Motor neuron (in vitro differentiated cells): ENCODE measurements at places on chromosomes 11 and 22.
A peak's percentile ranks its signal among the peaks of the same experiment; 100 is the strongest.

DNA sequence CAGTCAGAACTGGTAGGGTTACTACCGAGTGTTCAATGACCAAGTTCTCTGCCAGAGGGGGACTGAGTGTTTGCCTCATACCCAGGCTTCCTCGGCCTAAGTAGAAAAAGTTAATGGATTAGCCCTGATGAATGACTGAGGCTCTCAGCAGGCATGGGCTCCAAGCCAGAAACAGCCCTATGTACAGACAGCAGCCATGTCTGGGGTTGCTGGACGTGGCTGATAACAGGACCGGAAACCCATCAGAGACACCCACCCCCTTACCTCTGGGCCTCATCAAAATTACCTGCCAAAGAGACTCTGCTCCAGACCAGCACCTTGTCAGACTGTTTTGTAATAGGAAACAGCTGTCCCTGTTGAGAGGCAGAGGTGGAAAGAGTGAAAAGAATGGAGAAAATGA, 351.4 kb downstream of the ETS1 start:
- ATAC-seq, result peak; percentile 67

DNA sequence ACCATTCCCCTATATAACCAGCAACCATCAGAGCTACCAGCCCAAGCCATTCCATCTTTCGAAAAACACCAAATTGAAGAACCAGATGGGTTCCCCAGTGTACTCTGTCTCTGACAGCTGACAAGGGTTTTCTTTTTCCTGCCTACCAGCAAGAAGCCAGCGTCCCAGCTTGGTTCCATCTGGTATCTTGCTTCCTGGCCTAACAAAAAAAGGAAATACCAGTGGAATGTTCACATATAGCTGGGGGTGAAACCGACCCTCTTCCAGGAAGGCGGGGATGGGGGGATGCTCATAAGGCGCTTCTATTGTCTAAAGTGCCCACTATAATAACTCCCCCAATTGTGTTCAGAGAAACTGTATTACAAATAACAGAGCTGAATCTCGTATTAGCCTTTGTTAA, 172.3 kb downstream of the LDLRAD3 start:
- ATAC-seq, result no peak

DNA sequence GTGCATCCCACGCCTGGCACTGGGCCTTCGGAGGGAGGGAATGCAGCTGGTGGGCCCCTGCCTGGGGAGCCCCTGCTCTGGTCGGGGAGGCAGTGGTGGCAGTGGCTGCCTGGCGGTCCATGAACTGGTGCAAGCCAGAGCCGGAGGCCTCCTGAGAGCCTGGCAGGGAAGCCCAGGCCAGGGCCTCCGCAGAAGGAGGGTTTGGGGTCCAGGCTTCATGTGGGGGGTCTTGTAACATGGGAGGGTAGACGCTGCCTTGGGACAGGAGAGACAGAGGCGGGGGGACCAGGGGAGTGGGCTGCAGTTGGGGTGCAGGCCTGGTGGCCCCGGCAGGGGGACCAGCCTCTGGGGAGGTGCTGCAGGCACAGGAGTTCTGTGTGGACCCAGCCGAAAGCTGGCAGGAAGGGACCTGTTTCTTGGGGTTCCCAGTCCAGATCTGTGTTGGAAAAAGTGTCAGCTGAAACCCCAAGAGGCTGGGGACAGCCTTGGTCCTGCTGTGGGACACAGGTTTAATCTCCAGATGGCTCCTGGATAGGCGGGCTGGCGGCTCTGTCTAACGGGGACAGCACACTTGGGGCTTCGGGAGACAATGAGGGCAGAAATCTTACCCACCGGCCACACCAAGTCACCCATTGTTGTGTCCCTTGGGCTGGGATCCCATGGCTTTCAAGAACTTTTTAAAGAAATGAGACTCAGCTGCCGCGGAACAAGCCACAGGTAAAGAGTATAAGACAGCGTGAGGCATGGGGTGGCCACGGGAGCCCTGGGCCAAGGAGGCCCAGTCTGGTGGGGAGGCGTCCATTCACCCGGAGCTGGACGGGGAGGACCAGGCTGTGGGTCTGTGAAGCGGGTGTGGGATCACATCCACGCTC, 73.5 kb downstream of the KCNQ1 start:
- no peak for ATAC-seq

DNA sequence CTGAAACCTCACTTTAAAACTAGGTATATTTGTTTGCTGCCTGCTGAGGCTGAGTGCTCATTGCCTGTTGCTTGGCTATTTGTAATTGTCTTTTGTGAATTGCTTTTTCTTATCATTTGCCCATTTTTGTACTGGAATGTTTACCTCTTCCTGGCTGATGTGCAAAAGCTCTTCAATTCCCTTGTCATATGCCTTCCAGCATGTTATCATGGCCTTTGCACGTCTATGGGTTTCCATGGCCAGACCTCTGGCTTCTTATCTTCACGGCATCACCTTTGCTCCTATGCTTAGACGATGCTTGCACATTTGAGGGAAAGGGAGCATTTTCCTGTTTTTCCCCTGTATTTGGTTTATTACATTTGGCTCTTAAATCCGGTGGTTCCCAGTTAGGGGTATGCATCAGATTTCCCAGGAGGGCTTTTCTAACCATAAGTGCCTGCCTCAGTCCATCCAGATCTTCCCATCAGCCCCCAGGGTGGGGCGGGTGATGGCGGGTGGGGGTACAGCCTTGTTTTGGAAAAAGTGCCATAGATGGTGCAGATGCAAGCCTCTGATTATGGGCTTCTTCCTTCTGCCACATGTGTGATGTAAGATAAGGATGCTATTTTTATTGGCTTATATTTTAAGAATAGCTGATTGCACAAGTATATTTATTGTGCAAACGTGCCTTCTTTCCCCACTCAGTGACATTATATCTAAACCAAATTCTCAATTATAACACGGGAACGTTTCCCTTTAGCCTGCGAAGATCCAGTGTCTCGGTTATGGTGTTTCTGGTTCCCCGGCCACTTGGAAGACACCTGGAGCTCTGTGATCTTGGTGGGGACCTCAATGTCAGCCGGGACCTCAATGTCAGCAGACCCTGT, 70.6 kb upstream of the SEPTIN5 start:
- no peak for ATAC-seq

DNA sequence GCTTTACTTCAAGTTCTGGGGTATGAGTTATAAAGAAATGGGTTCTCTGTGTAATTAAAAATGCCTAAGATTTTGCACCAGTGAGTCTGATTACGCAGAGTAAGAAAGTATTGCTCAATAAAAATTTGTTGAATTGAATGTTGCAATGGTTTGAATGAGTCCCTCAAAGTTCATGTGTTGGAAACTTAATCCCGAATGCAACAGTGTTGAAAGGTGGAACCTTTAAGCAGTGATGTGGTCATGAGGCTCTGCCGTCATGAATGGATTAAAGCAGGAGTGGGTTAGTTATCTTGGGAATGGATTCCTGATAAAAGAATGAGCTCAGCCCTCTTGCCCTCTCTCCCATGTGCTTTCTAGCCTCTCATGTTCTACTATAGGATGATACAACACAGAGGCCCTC, 52.6 kb upstream of the SESN3 start:
- ATAC-seq, result no peak

DNA sequence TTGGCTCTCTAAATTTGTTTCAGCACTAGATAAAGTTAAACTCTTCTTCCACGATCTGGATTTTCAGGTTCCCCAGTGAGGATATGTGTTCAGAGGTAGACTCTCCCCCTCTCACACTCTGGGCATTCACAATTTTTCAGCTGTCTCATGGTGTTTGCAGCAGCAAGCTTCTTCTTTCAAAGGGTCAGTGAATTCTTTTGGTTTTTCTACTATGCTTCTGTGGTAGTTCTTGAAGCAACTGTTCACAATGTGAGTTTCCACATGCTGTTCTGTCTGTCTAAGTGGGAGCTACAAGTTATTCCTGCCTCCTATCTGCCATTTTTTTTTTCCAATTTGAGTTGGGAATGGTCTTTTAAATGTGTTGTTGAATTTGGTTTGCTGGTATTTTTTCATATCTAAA, 25.4 kb downstream of the CNTF start:
- ATAC-seq, result no peak

DNA sequence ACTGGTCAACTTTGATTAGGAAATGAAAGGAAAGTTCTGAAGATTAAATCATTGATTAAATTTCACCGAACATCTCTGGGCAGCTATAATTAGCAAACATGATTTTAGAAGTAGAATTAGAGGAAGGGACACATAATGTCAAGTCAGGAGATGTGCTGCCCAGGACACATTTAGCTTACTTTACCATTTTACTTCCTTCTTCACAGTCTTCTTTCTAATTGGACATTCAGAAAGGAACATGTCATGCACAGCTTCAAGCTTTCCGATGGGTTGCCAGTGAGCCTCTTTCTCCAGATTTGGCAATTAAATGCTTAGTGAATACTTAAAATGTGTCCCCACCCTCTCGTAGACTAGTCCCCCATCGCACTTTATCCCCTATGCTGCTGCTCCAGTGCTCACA, 234.7 kb downstream of the FAM76B start:
- ATAC-seq, result no peak

- ATAC-seq, result no peak
Observed at GRCh38 chr11:24046731-24047130, 450.1 kb upstream of the LUZP2 start.

GRCh38 chr11:45959851-45960250, 37.4 kb downstream of the LARGE2 start:
- no peak for ATAC-seq

GRCh38 chr11:102202972-102203371, 92.7 kb downstream of the YAP1 start:
- no peak for ATAC-seq

DNA sequence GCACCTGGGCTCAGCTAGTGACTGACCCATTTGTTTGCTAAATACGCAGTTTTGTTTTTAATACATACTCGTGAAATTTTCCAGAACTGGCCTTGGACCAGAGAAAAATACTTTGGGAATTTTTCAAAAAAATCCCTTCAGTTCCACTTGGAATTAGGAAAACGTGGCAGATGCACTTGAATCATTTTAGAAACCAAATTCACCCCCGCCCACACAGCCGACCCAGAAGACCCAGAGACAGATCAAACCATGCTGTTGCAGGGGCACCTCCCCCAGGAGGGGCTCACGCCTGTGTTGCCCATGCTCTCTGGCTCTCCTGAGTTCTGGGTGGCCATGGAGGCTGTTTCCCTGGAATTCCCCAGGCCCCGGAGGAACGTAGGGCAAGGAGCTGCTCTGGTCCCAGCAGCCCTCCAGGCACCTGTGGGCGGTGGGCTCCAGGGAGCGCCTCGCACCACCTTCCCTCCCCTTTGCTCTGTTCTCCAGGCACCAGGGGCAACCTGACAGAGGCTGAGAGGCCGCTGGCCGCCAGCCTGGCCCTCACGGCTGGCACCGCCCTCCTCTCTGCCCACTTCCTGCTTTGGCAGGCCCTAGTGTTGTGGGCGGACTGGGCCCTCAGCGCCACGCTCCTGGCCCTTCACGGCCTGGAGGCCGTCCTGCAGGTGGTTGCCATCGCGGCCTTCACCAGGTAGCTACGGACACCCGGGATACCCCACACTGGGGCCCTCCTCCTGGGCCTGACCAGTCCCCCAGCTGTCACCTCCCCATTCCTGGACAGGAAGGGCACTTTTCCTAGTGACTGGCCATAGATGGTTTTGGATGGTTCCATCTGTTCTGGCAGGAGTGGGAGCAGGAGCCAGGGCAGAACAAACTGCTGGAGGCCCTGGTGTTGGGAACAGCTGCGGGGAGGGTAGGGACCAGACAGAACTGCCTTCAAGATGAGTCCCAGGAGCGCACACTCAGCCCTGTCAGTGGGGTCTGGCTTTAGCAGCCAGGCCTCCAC, 3.3 kb upstream of the EPS8L2 start:
- no peak for ATAC-seq

GRCh38 chr11:4455419-4455818, 6.3 kb downstream of the OR52K2 start:
- no peak for ATAC-seq

- no peak for ATAC-seq
Observed at GRCh38 chr11:119540370-119541125, 117.6 kb upstream of the THY1 start.

DNA sequence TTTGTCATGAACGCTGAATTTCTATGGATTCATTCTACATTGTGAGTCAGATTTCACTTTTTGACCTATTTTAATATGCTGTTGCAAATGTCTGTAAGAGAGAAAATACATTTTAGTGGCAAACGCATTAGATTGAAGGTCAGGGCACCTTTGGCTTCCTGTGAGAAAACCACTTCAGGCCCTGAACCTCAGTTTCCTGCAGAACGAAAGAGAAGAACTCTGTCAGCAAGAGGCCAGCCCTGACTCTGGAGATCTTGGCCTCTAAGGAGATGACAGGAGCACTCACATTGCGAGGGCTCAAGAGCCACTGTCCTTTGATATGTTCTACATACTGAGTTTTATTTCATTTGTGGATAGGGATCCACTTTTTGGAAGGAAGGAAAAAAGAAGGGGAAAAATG, 83.6 kb downstream of the KCNJ1 start:
- ATAC-seq, result no peak

DNA sequence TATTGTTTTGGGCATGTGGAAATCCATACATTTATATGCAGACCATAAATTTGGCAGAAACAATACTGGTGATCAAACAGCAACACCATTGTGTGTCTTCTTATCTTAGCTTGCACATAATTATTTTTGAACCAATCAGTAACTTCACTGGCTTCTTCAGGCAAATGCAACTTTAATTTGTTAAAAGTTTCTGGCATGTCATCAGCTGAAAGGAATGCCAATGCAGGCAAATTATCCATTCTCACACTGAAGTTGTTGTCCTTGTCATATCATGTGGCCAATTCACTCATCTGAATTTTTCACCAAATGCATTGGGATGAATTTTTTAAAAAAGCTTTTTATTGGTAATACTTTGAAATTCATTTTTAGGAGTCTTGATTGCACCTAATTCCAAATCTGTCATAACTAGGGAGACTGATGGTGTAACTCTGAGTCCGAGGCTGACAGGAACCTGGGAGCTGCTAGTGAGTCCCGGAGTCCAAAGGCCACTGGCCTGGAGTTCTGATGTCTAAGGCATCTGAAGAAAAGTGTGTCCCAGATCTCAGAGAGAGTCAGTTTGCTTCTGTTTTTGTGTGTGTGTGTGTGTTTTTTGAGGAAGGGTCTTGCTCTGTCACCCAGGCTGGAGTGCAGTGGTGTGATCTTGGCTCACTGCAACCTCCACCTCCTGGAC, 17.4 kb upstream of the OR10V1 start:
- ATAC-seq, result no peak

DNA sequence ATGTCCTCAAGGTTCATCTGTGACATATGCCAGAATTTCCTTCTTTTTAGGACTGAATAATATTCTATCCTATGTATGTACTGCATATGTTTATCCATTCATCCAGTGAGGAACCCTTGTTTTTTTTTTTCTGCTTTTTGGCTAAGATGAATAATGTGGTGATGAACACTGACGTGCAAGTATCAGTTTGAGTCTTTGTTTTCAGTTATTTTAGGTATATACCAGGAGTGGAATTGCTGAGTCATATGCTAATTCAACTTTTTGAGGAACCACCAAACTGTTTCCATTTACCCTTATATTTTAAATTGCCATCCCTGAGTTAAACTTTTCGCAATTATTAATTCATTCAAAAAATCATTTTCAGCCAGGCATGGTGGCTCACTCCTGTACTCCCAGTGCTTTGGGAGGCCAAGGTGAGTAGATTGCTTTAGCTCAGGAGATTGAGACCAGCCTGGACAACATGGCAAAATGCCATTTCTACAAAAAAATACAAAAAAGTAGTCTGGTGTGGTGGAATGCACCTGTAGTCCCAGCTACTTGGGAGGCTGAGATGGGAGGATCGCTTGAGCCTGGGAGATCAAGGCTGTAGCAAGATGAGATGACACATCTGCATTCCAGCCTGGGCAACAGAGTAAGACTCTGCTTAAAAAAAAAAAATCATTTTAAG, 64.2 kb downstream of the MICAL2 start:
- ATAC-seq, result peak; percentile 53

- no peak for ATAC-seq
Observed at GRCh38 chr11:131884461-131885073, 514.2 kb downstream of the NTM start.

GRCh38 chr11:73235236-73235786, 17.2 kb downstream of the P2RY2 start:
- no peak for ATAC-seq
